ENCODE measurements at places on chromosomes 5 and 9. TPM values are rescaled to one million over a fixed set of nuclear protein-coding genes. Genes with fewer than 3 reads are reported as not detected.

GRCh38 chr5:23893561-23893960, 386.2 kb downstream of the PRDM9 start:
- no peak for DNase-seq

DNA sequence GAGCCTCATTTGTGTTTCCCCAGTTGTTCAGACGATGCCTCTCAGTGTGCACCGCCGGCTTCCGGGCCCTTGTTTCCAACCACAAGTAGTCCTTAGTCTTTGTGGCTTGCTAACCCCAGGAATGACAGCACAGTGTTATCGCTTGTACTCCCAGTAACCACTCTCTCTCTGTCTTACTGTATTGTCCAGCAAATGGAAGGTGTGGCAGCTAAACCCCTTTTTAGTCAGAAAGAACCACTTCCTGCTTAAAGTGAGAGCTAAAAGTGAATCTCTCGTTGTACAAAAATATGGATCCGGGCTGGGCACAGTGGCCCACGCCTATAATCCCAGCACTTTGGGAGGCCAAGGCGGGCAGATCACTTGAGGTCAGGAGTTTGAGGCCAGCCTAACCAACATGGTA, 61.3 kb downstream of the ENC1 start:
- DNase-seq = no peak

- no peak for DNase-seq
Measured at GRCh38 chr9:78121488-78121887, 89.9 kb upstream of the GNAQ start.

DNA sequence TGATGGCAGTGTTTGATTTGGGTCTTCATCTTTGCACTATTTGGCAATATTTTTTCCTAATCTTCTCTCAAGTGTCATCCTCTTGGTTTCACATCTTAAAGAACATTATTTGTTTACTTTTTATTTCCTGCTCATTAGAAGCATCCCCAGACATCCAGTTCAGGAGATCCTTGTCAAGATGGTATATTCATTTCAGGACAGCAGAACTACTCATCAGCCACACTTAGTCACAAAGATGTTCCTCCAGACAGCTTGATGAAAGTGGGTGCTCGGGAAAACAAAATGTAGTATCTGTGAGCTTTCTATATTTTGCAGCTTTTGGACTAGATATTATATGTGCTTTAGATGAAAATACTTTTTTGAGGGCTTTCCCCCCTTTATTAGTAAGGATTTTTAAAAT, 72.1 kb upstream of the SREK1 start:
- no peak for DNase-seq

GRCh38 chr9:123756484-123757106, 173.3 kb downstream of the DENND1A start:
- no peak for DNase-seq

DNA sequence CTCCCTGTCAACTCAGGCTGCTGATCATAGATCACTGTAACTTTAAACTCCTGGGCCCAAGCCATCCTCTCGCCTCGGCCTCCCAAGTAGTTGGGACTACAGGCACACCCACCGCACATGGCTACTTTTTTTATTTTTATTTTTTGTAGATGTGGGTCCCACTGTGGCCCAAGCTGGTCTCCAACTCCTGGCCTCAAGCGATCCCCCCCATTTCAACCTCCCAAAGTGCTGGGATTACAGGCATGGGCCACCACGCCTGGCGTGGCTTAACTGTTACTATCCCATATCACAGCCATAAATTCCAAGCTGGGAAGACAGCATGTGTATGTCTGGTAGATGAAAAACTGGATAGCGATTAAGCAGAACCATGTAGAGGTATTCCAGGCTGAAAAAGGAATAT, 1.0 kb downstream of the HDAC3 start:
- no peak for DNase-seq

PLK2 gene
- 27.6 TPM for polyA plus RNA-seq

TSLP gene
- polyA plus RNA-seq = 2.8 TPM

GABRG2 gene
- 0.09 TPM for polyA plus RNA-seq
